ENCODE measurements at places on chromosomes 1 and 21.

DNA sequence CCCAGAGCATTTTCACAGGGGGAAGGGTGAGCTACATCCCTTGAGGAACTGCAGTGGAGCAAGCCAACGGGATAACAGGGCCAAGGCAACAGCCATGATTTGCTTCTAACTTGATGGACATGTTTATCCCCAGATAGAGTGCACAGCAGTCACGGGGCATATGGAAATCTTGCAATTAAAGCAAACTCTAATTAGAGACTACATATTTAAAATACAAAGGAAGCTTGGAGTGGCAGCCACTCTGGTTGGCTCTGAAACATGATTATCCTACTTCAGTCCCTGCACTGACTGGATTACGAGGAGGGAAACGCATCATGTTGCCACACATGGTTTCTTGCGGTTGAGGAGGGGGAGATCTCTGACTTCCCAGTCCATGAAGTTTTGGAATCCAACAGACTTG lies 60.8 kb downstream of the BEND5 start:
- DNase-seq, result no peak

DNA sequence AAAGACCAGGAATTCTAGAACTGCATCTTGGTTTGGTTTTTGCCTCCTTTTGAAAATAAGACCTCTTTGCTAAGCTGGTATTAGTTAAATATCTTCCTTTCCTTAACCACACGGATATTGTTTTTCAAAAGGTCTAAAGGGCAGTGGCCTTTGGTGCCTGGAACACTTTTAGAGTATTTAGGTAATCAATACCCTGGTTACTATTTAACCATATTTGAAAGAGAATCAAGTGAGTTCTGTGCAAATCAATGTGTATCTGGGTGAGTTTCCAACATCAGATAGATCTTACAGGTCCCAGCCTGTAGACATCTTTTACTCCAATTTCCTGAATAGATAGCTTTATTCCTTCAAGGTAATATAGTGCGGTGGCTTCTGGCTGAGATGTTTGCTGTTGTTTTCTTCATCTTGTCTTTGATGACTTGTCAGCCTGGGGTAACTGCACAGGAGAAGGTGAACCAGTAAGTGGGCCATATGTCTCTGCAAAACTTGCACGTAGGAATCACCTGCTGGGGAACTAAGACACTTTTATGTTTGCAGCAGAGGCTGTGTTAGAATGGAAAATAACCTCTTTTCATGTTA lies at the start of gene C8A:
Gene C8A, plus strand, starts transcription at position 277 of the 579 bp plus-strand sequence. Its CDS starts 105 bp downstream, at position 382.
- no peak for DNase-seq

- no peak for DNase-seq
These were observed 58.6 kb downstream of the GIPC2 start for GRCh38 chr1:78104322-78104721.

DNA sequence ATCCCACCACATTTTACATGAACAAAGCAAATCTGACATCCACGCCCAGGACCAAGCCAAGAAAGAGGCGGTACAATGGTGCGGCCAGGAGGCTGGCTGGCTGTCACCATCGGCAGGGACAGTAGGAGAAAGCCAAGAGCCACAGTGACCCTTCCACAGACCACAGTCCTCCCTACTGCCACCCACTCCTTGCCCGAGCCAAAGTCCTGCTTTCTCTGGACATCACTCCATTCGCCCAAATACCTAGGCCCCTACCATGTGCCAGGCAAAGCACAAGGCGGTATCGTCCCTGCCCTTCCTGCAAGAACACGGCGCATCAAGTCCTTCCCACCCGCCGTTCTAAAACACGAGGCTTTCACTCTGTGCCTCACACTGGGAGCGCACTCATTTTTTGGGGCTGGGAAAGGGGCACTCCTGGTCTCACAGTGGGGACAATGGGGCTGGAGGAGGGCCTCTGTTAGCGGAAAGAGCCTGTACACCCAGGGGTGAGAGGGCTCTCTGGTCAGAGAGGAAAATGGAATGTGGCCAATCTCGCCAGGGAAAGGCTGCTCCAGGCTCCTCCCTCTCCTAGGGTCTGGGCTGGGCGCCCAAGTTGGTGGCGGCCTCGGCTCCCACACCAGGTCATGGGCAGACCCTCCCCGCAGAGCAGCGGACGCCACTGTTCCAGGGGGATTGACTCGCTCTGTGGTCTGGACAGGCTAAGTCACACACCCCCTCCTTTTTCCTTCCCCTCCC lies 26.5 kb downstream of the SSBP3 start:
- no peak for DNase-seq

- DNase-seq, result no peak
These were observed 49.1 kb upstream of the CTTNBP2NL start for GRCh38 chr1:112346801-112347350.

GRCh38 chr1:89754518-89754917 lies 66.3 kb upstream of the LRRC8D start:
- no peak for DNase-seq

- DNase-seq, result peak; percentile 19
These were observed 19.8 kb downstream of the OLFML2B start for GRCh38 chr1:162003830-162004215.

DNA sequence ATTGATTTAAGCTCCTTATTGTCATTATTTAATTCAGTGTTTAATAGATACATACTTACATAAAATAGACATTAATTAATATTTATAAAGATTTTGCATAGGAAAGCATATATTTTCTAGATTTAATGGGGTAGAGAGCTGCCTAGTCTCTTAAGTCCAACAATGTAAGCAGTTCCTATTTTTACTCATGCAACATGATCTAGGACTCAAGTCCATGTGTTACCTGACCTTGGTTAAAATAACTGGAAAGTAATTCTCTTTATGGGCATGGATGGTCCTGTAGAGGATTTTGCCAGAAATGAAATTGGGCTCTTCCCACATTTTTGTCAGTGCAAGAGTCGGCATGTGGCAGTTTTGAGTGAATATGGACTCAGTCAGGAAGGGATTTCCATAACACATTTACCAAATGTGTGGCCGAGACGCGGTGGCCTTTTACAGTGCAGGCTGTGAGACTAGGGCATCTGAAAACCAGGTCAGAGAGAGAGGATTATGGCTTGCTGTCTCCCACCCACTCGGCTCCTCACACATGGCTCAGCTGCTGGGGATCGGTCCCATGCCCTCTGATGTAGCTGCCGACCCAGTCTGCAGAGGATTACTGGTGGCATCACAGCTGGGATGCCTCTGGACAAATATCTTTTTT lies 6.2 kb upstream of the KIF1B start:
- DNase-seq, result peak; percentile 63

DNA sequence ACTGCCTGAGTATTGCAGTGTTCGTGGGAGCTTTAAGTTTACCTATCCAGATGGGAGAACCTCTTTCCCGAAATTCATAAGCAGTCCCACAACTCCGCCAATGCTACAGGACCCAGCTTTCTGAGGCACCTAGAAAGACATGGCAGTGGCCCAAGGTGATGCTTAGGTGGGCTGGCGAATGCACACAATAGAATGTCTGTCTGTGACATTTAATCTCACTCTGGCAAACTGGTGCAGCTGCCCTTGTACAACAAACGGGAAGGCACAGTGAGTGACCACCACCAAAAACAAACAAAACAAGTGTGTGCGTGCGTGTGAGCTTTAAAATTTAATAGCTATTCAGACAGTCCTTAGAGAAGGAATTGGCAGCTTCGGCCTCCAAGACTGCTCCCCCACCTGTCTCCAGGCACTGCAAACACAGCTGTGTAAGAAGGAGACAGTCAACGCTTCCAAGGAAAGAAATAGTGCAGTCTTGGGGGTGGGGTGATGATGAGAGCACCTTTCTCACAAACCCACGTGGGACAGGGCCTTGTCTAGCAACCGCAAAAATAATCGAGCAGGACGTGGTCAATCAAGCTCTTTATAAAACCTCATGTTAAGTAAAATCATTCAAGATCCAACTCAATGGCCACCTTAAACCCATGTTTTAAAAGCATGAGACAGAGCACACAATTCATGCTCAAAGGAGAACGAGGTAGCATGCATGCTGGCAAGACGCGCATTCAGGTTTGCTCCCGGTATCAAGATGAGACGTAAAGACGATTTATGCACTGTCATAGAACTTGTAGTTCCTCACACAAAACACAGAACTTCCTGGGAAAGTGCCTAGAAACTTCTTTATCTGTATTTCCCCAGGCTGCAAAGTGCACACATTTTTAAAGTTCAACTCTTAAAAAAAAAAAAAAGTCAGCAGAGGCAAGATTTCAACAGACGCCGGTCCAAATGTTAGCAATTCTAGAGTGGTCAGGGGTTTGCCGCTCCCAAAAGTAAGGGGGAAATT lies 84.1 kb downstream of the TM2D1 start:
- no peak for DNase-seq

DNA sequence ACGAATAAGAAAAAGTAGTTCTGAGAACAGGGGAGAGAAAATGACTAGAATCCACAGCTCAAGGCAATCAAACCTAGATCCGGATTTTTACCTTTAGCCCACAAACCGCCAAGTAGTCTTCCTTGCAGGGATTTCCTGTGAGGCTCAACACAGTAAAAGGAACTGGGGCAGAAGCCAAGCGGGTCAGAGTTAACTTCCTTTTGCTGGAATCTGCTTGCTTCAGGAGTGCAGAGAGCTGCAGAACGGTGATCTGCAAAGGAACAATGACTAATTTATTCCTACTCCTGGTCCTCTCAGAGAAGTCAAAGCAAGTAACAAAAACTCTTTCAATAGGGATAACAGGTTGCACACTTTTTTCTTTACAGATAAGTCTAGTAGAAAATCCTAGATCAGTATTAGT lies 53.4 kb downstream of the UBR4 start:
- DNase-seq, result no peak

DNA sequence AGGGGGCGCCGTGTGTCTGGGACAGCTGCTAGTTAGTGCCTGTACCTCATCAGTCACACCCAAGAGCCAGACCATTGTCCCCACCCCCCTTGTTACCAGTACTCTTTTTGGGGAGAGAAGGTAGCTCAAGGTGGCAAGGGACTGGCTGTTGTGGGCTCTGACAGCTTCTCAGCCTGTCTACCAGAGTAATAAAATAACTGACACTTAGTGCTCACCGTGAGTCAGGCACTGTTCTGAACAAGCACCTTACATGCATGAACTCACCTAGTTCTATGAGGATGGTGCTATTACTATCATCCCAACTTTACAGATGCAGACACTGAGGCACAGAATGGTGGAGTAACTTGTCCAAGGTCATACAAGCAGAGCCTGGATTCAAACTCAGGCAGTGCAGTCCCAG lies 34.7 kb downstream of the IER5 start:
- no peak for DNase-seq

DNA sequence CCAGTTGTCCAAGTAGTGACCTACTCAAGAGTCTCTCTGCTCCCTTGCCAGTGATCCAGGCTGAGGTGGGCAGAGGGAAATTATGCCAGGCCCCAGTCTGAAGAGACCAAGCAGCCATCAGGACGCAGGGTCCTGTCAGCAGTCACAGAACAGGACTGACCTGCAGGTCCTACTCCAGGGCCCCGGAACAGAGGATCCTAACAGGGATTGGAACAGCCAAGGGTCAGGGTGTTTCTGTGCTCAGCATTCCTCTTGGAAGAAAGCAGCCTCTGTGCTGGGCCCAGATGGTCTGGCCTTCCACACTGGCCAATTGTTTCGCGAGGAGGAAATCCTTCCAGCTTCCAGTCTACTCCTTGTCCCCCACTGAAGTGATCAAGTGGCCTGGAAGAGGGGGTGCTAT lies 41.6 kb upstream of the USP1 start:
- DNase-seq, result no peak

GRCh38 chr1:175984813-175985212 lies 222.3 kb downstream of the COP1 start:
- DNase-seq, result no peak

DNA sequence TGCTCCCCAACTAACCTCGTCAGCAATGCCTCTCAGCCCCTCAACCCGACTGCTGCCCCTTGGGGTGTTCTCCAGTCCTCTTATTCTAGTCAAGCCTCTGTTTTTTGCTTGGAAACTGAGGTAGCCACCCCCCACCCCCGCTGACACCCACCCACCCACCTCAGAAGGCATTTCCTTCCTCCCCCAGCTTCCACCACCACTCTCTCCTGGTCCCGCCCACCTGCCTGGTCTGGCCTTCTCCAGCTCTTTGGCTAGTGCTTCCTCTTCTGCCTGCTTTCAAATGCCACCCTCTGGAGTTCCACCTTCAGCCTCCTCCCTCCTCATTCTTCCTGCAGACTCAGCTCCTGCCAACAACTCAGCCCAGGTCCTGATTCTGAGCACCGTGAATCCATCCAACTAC lies 35.3 kb downstream of the OLFML2B start:
- no peak for DNase-seq

GRCh38 chr1:193212637-193213036 lies 26.2 kb upstream of the B3GALT2 start:
- no peak for DNase-seq

GRCh38 chr1:86596224-86596623 lies 49.3 kb downstream of the CLCA4 start:
- no peak for DNase-seq

- no peak for DNase-seq
These were observed 1.5 kb downstream of the ITSN1 start for GRCh38 chr21:33643658-33644311.

DNA sequence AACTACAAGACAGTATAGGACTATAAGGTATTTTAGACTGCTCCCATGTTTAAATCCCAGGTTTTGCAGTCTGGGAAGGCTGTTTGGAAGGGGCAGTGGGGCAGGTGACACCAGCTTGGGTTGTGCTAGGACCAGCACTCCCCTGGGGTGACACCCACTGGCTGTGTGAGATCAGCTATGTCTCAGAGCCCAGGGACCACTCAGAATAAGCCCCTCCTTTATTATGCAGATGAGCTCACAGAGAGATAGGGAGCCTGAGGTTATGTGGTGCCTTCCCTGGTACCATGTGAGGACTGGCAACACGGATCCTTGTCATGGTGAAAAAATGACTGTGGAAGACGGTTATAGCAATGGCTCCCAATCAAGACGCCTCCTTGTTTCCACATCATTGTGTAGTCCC lies 71.0 kb downstream of the NENF start:
- no peak for DNase-seq

DNA sequence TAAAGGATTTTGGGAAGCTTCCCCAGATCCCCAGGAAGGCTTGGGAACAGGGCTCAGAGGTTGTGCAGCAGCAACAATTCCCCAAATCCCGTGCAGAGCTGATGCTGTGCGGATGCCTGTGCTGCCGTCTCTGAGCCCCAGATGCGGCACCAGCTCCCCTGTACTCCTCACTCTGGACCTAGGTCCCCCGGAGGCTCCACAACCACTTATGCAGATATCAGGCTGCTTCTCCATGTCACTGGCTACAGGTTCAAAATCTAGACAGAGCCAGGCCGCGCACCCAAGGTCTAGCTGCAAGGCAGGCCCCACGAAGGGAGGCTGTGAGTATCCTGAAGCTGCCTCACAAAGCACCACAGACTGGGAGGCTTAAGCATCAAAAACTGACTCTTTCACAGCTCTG lies 81.6 kb downstream of the PDE9A start:
- DNase-seq, result no peak

- DNase-seq, result peak; percentile 12
These were observed 51.8 kb downstream of the TNFRSF8 start for GRCh38 chr1:12114916-12115315.

- no peak for DNase-seq
These were observed 33.3 kb upstream of the CSF1 start for GRCh38 chr1:109877317-109877771.

DNA sequence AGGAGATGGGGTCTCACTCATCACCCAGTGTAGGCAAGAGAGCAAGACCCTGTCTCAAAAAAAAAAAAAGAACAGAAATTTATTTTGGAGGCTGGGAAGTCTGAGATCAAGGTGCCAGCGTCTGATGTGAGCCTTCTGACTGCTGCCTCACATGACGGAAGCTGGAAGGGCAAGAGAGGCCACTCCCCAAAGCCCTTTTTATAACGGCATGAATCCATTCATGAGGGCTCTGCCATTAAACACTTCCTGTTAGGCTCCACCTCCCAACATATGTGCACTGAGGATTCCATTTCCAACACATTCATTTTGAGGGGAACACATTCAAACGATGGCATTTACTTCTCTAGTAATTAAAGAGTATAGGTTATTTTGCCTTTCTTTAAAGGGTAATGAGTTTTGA lies 50.9 kb upstream of the C1orf198 start:
- no peak for DNase-seq

All from NCI-H524 (cell line).